ENCODE measurements at places on chromosomes 6 and 20. TPM values are rescaled to one million over a fixed set of nuclear protein-coding genes. Genes with fewer than 3 reads are reported as not detected.

Gene ANGPT4
- not detected for total RNA-seq

Gene F13A1
- total RNA-seq: 0.42 TPM

GRCh38 chr6:139378882-139379341 is 4.5 kb upstream of the CITED2 start:
- H3K27me3 ChIP-seq: no peaks in the 10 kb centered on the region
- H3K36me3 ChIP-seq: no peaks in the 10 kb centered on the region
- H3K27ac ChIP-seq: no peak overlapping the region
- H3K4me3 ChIP-seq: no peak overlapping the region

Gene ACTL10
- 0.55 TPM for total RNA-seq

DNA sequence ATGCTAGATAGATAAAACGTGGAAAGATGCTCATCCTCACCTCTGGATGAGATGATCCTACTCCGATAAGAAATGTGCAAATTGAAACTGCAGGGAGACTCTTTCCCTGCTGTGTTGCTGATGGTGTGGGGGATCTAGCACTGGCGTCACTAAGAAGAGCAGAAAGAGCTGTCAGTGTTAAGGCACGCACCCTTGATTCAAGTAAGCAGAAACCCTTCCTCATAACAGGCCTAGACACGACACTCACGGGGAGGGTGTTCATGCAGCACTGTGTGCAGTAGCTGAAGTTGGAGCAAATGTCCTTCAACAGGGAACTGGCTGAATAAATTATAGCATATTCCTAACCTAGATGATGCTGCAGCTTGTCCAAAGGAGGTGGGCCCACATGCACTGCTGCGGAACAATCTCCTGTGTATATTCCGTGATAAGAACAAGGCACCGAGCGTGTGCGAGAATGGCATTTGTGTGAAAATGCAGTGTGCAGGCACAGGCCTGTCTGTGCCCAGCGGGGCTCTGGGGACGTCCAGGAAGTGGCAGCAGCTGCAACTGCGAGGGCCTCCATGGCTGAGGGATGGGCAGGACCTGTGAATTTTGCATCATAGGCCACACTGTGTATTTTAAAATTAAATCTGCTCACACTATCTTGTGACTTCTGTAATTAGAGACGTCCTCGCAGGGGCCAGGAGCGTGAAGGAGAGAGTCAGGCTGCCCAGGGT is 64.0 kb downstream of the TCP11 start:
- no peak overlapping the region for H3K4me3 ChIP-seq
- no peaks in the 10 kb centered on the region for H3K4me1 ChIP-seq
- H3K36me3 ChIP-seq: peaks cover 35% of the 10 kb centered on the region
- DNase-seq: no peak
- no peaks in the 10 kb centered on the region for H3K27me3 ChIP-seq

GRCh38 chr20:3161316-3162079 is 1.8 kb upstream of the FASTKD5 start:
- peaks cover 36% of the 10 kb centered on the region for H3K4me1 ChIP-seq
- DNase-seq: no peak
- peaks cover under 1% of the 10 kb centered on the region for H3K27me3 ChIP-seq
- H3K27ac ChIP-seq: no peak overlapping the region
- H3K4me3 ChIP-seq: no peak overlapping the region

DNA sequence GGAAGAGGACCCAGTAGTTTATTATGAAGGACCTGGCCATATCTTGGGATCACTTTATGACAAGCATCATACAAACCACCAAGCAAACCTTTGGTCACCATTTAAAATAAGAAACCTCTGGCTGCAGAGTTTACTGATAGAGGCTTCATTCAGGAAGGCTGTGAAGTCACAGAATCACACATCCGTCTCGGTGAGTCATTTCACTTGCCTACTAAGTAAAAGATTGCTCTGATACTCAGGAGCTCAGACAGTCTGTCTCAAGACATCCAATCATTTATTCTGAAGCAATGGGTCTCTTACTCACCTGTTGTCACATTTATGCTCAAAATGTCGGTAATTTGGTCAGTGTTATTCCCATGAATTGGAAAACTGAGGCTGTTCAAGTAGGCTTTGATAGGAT is 33.7 kb downstream of the ADGRF5 start:
- no peak overlapping the region for H3K4me3 ChIP-seq
- no peak overlapping the region for H3K27ac ChIP-seq
- H3K27me3 ChIP-seq: no peaks in the 10 kb centered on the region
- no peaks in the 10 kb centered on the region for H3K4me1 ChIP-seq
- no peaks in the 10 kb centered on the region for H3K36me3 ChIP-seq

Gene SEL1L2
- not detected for total RNA-seq

DNA sequence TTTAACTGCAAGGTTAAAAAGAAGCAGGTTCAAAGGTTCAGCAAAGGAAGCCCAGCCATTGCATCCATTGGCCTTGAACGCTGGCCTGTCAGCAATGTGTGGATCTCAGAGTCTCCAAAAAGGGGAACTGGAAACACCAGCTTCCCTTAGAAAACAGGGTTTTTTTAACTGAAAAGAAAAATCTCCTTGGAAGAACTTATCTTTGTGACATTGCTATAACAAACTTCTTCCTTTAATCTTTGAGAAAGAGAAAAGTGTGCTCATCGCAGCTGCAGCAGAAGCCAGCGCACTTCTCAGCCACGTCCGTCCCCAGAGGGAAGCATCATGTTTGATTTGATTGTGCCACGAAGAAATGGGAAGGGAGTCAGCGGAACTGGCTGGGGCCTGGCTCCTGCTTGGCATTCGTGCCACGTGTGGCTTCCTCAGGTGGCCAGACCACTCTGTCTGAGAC is 215.0 kb downstream of the SYNDIG1 start:
- H3K27ac ChIP-seq: no peak overlapping the region
- H3K4me1 ChIP-seq: no peaks in the 10 kb centered on the region
- H3K36me3 ChIP-seq: no peaks in the 10 kb centered on the region
- DNase-seq: no peak

DNA sequence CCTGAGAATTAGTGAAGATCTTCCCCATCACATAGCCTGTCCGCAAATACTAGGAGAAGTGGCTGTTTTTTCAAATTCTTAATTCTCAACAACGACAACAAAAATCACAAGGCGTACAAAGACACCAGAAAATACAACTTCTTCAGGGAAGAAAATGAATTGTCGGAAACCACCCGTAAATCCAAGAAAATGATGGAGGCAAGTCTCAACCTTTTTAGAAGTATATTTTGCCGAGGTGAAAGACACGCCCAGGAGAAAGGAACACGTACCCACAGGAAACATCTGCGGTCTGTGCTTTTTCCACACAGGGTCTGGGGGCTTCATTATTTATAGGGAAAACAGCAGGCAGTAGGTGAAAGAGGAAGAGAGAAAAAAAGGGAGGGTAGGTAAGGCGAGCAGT is 223.9 kb upstream of the GGTLC1 start:
- H3K36me3 ChIP-seq: no peaks in the 10 kb centered on the region
- H3K27ac ChIP-seq: no peak overlapping the region
- no peak overlapping the region for H3K4me3 ChIP-seq
- no peaks in the 10 kb centered on the region for H3K4me1 ChIP-seq
- no peak for DNase-seq

GRCh38 chr6:165962366-165962765 is 205.3 kb downstream of the TBXT start:
- H3K4me1 ChIP-seq: no peaks in the 10 kb centered on the region
- DNase-seq: no peak
- H3K4me3 ChIP-seq: no peak overlapping the region
- no peaks in the 10 kb centered on the region for H3K36me3 ChIP-seq
- H3K27me3 ChIP-seq: peaks cover 2% of the 10 kb centered on the region

GRCh38 chr6:156719720-156720563 is 57.2 kb upstream of the ARID1B start:
- peak; percentile 90 for DNase-seq
- H3K27ac ChIP-seq: peak overlapping the region; percentile 52
- H3K4me3 ChIP-seq: peak overlapping the region; percentile 62
- no peaks in the 10 kb centered on the region for H3K36me3 ChIP-seq
- H3K27me3 ChIP-seq: no peaks in the 10 kb centered on the region

Gene EPB41L1
- total RNA-seq: 0.19 TPM

Gene FAM184A
- 2.9 TPM for total RNA-seq

DNA sequence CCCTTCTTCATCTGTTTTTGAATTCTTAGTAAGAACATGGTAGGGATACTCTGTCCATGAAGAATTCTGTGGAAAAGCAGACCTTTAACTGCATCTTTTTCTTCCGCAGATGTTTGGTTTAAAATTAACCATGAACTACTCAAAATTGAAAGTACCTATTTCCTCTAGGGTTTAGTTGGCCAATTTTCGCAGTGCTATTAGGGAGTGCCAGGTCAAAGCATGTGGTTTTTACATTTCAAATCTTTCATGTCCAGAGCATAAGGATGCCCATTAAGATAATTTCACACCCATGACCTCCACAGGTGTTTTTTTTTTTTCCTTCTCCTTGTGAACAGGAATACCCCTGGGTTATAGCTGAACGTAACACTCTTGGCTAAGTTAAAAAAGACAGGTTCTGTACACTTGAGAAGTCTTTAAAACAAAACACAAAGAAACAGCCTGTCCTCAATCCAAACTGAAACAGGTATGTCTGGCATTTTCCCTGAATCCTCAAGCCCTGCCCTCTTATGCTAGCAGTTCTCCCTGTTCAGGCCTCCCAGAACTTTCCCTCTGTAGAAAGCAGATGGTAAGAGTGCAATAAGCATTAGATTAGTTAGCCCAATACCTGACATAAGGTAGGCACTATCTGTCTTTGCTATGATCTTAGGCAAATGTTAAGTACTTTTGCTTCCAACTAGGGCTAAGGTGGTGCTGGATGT is 67.1 kb downstream of the ELOVL5 start:
- H3K36me3 ChIP-seq: peaks cover 44% of the 10 kb centered on the region
- H3K4me3 ChIP-seq: no peak overlapping the region
- DNase-seq: no peak

DNA sequence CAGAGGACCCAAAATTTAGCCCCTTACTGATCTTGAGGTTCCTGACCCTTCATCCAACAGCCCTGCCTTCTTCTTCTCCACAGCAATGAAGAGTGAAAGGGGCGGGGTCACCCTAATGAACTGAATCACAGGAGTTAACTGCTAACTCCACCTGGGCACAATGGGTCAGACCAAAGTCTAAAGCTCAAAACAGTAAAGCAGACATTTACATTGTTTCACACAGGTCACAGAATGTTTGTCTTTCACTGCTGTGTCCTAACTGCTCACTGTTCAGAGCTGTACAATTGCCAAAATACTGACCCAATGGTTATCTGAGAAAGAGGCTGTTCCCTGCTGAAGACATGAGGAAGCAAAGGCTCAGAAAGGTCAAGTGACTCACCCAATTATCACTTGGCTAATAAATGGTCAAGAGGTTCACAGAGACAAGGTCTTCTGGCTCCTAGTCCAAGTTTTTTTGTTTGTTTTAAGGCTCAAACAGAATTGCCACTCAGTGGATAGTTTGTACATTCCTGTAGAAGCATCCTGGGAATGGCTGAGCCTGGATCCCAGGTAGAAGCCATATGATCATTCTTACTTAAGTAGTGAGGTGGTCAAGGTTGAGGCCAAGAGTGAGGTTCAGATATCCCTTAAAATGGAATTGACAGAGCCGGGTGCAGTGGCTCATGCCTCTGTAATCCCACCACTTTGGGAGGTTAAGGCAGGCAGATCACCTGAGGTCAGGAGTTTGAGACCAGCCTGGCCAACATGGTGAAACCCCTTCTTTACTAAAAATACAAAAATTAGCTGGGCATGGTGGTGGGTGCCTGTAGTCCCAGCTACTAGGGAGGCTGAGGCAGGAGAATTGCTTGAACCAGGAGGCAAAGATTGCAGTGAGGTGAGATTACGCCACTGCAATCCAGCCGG is 35.1 kb upstream of the FAM83C start:
- no peak for DNase-seq
- H3K36me3 ChIP-seq: peaks cover 5% of the 10 kb centered on the region
- no peak overlapping the region for H3K27ac ChIP-seq
- H3K4me1 ChIP-seq: no peaks in the 10 kb centered on the region
- no peak overlapping the region for H3K4me3 ChIP-seq

GRCh38 chr20:8074931-8075330 is 55.4 kb upstream of the TMX4 start:
- H3K4me3 ChIP-seq: no peak overlapping the region
- H3K4me1 ChIP-seq: peaks cover 4% of the 10 kb centered on the region
- no peaks in the 10 kb centered on the region for H3K27me3 ChIP-seq
- DNase-seq: no peak
- no peaks in the 10 kb centered on the region for H3K36me3 ChIP-seq

GRCh38 chr6:6826095-6826901 is 237.8 kb downstream of the LY86 start:
- no peaks in the 10 kb centered on the region for H3K4me1 ChIP-seq
- H3K4me3 ChIP-seq: no peak overlapping the region
- H3K27me3 ChIP-seq: peaks cover 5% of the 10 kb centered on the region
- H3K36me3 ChIP-seq: no peaks in the 10 kb centered on the region
- no peak overlapping the region for H3K27ac ChIP-seq

- DNase-seq: no peak
- H3K27ac ChIP-seq: no peak overlapping the region
- no peaks in the 10 kb centered on the region for H3K36me3 ChIP-seq
- H3K4me3 ChIP-seq: no peak overlapping the region
- H3K27me3 ChIP-seq: no peaks in the 10 kb centered on the region
Measured at GRCh38 chr20:19880256-19881079, 122.4 kb downstream of the RIN2 start.

- H3K4me3 ChIP-seq: no peak overlapping the region
- H3K27me3 ChIP-seq: peaks cover 41% of the 10 kb centered on the region
- DNase-seq: no peak
- H3K36me3 ChIP-seq: no peaks in the 10 kb centered on the region
- H3K27ac ChIP-seq: no peak overlapping the region
- peaks cover 29% of the 10 kb centered on the region for H3K4me1 ChIP-seq
Measured at GRCh38 chr20:31608251-31608945, 3.3 kb downstream of the ID1 start.

Gene TXNDC5
- total RNA-seq: 4.2 TPM

- H3K27me3 ChIP-seq: no peaks in the 10 kb centered on the region
- no peak for DNase-seq
- H3K4me1 ChIP-seq: no peaks in the 10 kb centered on the region
- H3K27ac ChIP-seq: no peak overlapping the region
- no peak overlapping the region for H3K4me3 ChIP-seq
Measured at GRCh38 chr20:13493143-13493542, 145.6 kb downstream of the TASP1 start.

Gene MUC21
- not detected for total RNA-seq

- DNase-seq: no peak
- no peaks in the 10 kb centered on the region for H3K27me3 ChIP-seq
- no peaks in the 10 kb centered on the region for H3K4me1 ChIP-seq
- H3K36me3 ChIP-seq: peaks cover 96% of the 10 kb centered on the region
- H3K4me3 ChIP-seq: no peak overlapping the region
- H3K27ac ChIP-seq: no peak overlapping the region
Measured at GRCh38 chr6:37456816-37457560, 24.0 kb downstream of the CMTR1 start.

GRCh38 chr20:45337367-45338120 is 10.7 kb downstream of the SDC4 start:
- H3K27ac ChIP-seq: no peak overlapping the region
- no peaks in the 10 kb centered on the region for H3K27me3 ChIP-seq
- no peaks in the 10 kb centered on the region for H3K36me3 ChIP-seq
- no peak overlapping the region for H3K4me3 ChIP-seq

GRCh38 chr6:33992191-33992590 is 153.7 kb downstream of the GRM4 start:
- H3K36me3 ChIP-seq: no peaks in the 10 kb centered on the region
